ENCODE measurements at places on chromosomes 5 and 9.

DNA sequence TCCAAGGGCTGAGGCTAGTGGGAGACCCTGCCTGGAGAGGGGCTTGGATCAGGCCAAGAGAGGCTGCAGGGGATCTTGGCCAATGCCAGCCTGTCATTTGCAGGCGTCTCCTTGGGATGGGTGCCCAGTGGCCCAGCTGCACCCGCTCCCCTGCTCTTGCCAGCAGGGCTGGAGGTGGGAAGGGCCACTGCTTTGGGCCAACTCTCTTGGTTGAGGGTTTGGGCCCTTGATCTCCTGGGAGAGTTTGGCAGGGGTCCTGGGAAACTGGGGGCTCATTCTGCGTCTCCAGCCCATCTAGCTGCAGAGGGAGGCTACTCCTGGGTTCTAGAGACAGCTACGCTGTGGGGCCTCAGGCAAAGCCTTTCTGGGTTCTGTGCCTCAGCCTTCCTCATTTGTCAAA lies 10.5 kb downstream of the PSD2 start:
- H3K27ac ChIP-seq: no peak overlapping the region
- peaks cover 31% of the 10 kb centered on the region for H3K27me3 ChIP-seq
- no peaks in the 10 kb centered on the region for H3K4me1 ChIP-seq

DNA sequence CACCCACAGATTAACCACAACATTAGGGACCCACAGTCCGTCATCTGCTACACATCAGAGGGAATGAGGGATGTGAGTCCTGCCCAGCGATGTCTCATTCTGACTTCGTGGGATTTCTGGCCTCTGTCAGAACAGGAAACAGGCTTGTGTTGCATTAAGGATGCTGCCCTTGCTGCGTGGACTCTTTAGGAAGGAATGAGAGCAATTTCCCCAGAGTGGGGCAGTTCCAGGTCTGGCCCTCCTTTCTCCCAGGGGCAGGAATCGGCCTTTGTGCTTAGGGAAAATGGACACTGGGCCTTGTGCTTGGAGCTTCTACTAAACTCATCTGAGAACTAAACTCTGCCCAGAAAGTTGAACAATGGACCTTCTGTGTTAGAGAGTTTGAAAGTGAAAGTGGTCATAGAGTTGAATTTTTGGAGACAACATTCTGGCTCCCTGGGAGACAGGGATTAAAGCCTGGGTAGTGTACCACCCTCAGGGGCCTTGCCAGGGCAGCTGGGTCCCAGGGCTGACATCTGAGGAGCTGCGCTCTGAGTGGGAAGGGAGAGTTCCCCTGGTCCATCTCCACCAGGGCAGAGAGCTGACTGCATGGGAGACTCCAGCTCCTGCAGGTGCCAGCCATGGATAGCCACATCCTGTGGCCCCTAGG lies 37.8 kb upstream of the S1PR3 start:
- H3K27ac ChIP-seq: no peak overlapping the region
- H3K36me3 ChIP-seq: no peaks in the 10 kb centered on the region

DNA sequence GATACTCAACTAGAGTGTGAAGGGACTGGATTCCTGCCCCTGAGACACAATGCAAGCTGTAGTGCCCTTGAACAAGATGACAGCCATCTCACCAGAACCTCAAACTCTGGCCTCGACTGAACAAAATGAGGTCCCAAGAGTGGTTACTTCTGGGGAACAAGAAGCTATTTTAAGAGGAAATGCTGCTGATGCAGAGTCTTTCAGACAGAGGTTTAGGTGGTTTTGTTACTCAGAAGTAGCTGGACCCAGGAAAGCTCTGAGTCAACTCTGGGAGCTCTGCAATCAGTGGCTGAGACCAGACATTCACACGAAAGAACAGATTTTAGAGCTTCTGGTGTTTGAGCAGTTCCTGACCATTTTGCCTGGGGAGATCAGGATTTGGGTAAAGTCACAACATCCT lies 2.4 kb downstream of the ZNF483 start:
- H3K27ac ChIP-seq: no peak overlapping the region
- peaks cover 7% of the 10 kb centered on the region for H3K36me3 ChIP-seq
- no peak for DNase-seq

DNA sequence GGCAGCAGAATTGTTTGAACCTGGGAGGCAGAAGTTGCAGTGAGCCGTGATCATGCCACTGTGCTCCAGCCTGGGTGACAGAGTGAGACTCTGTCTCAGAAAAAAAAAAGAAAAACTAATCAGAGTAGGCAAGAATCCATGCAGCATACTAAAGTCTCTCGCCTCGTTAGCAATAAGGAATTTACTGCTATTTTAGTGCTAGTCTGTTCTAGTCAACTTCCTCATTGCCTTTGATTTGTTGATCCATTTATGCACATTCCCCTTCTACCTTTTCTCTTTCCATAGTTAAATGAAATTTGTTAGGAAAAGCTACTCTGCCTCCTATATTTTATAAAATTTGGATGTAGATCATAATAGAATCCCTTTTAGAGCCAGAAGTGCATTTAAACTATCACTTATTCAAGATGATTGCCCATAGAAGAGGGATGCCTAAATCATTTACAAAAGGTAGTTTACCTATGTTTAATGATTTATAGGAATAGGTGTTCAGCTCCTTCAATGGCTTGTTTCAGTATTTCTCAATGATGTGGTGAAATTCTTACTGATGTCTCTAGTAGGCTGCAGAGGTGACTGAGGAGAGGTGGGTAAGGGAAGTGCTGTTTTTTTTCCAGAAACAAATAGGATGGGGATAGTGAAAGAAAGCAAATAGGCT lies 1.9 kb downstream of the LRRC19 start:
- no peaks in the 10 kb centered on the region for H3K36me3 ChIP-seq
- no peaks in the 10 kb centered on the region for H3K4me1 ChIP-seq
- no peak for DNase-seq
- H3K4me3 ChIP-seq: no peak overlapping the region
- no peaks in the 10 kb centered on the region for H3K27me3 ChIP-seq
- H3K27ac ChIP-seq: no peak overlapping the region

DNA sequence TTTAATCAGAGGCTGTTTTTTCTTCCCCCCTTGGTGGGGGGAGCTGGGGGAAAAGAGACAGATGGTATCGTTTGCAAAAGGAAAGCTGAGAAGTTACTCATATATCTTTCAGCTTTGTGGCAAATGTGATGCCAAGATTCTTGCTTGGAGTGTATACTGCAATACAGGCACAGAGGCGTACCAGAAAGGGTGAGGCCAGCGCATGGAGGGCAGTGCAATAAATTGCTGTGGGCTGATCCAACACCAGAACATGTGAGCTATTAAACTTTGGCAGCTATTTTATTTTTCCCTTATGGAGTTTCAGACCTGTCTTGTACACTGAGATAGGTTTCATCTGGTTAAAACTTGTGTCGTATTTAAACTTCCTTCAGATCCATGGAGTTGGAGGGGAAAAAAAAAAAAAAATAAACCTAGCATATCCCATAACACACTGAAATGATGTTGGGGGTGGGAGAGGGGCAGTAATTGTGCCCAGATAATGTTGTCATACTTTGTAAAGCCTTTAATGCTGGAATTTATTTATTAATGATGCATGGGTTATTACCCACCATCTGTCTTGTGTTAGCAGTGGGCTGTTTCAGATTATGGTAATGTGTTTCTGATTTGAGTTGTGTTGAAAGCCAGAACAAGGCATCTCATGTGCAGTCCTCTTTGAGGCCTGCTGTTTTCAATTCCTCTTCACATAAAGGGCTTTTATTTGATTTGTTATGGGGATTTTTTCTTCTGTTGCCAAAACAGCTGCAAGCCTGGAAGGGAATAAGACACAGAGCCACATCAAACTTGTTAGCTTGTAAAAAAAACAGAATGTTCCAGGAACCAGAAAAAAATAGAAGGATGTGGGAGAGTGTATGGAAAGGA lies 891.3 kb downstream of the TLE1 start:
- H3K36me3 ChIP-seq: no peaks in the 10 kb centered on the region
- no peaks in the 10 kb centered on the region for H3K4me1 ChIP-seq
- H3K4me3 ChIP-seq: no peak overlapping the region
- no peak overlapping the region for H3K27ac ChIP-seq

- H3K4me1 ChIP-seq: peaks cover 6% of the 10 kb centered on the region
- H3K36me3 ChIP-seq: no peaks in the 10 kb centered on the region
- H3K4me3 ChIP-seq: no peak overlapping the region
- peaks cover 39% of the 10 kb centered on the region for H3K27me3 ChIP-seq
Observed at GRCh38 chr5:14261235-14261634, 118.1 kb downstream of the TRIO start.

GRCh38 chr9:14661421-14662059 lies 31.7 kb downstream of the ZDHHC21 start:
- no peaks in the 10 kb centered on the region for H3K4me1 ChIP-seq
- no peak for DNase-seq
- no peak overlapping the region for H3K27ac ChIP-seq
- no peaks in the 10 kb centered on the region for H3K27me3 ChIP-seq

- no peak for DNase-seq
- H3K27ac ChIP-seq: no peak overlapping the region
- H3K27me3 ChIP-seq: peaks cover 23% of the 10 kb centered on the region
Observed at GRCh38 chr9:126506361-126507317, 107.1 kb upstream of the LMX1B start.

GRCh38 chr9:135692410-135692809 lies 6.9 kb downstream of the SOHLH1 start:
- H3K4me3 ChIP-seq: no peak overlapping the region
- H3K4me1 ChIP-seq: no peaks in the 10 kb centered on the region
- no peaks in the 10 kb centered on the region for H3K36me3 ChIP-seq
- DNase-seq: no peak
- H3K27ac ChIP-seq: no peak overlapping the region

DNA sequence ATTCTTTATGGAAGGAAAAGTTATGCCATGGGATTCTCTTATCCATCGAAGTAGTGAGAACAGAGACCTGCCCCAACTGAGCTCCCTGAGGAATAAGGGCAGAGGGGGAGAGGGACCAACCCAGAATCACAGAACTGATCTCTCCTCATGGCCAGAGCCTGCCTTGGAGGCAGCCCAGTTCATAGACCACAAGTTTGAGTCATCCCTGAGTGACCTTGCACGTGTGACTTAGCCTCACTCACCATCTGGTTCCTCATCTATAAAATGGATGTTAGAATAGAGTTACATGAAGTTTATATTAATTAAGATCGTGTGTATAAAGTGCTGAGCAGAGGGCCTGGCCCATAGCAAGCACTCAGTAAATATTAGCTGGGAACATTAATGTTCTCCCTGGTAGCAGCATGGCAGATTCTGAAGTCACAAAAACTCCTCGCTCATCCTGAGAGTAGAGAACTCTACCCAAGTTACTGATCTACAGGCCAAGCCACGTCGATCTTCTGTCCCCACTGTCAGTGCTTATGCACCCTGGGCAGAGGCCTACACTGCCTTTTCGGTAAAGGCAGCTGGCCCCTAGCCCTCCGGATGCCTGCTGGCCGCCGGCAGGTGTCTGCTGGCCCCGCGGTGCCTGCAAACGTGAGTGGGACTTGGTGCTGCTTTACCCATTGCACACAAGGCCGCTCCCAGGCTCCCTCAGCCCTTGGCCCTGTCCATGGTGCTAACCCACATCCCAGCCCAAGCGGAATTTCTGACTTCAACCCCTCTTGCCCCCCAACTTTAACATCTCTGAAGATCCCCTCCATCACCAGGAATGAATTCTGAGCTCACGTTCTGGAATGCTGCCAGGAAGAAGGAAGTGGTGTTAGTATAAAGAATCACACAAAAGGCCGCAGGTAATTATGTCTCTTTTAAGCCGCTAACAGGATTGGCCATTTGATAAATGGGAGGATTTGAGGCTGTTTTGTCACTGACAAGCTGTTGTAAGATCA lies 61.1 kb upstream of the ARAP3 start:
- DNase-seq: peak; percentile 55
- no peak overlapping the region for H3K27ac ChIP-seq
- H3K27me3 ChIP-seq: peaks cover 40% of the 10 kb centered on the region
- no peaks in the 10 kb centered on the region for H3K4me1 ChIP-seq
- H3K36me3 ChIP-seq: no peaks in the 10 kb centered on the region
- no peak overlapping the region for H3K4me3 ChIP-seq

Data from activated naive CD4-positive, alpha-beta T cell treated with anti-CD3 and anti-CD28 coated beads, Interleukin-2, amount 10 ng/mL, durations not matched to agents 7 days and 5 days (primary cell).